ENCODE measurements at places on chromosomes 5 and 9. TPM values are rescaled to one million over a fixed set of nuclear protein-coding genes. Genes with fewer than 3 reads are reported as not detected.

DNA sequence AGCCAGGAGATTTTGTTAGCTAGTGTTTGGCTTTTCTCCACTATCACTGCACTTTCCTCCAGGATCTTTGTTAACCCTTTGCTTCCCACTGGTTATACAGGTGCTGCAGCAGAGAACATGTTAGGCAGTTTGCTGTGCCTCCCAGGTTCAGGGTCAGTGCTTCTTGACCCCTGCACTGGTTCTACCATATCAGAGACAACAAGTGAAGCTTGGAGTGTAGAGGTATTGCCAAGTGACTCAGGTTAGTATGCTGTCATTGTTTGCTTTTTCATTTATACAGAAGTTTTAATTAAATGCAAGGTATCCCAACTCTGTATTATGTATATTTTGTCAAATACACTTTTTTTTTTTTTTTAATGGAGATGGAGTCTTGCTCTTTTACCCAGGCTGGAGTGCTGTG, 68.4 kb downstream of the GAPVD1 start:
- no peak for DNase-seq

DNA sequence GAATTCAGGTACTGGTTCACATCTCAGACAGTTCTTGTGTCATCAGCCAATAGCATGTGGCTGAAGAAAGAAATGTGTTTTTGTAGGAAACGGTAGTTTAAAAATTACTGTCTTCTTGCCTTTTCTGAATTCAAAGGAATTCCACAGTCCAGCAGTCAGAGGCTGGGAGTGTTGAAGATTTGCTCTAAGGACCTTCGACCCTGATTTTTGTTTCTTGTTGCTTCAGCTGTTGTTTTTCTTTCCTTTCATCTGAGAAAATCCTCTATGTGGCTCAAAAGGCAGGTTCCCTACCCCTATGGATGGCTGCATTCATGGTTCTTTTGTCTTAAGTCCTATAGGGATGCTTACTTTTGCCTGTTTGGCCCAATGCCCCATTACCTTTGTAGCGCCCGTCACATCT, 304.9 kb downstream of the TMEM167A start:
- DNase-seq, result no peak

DNA sequence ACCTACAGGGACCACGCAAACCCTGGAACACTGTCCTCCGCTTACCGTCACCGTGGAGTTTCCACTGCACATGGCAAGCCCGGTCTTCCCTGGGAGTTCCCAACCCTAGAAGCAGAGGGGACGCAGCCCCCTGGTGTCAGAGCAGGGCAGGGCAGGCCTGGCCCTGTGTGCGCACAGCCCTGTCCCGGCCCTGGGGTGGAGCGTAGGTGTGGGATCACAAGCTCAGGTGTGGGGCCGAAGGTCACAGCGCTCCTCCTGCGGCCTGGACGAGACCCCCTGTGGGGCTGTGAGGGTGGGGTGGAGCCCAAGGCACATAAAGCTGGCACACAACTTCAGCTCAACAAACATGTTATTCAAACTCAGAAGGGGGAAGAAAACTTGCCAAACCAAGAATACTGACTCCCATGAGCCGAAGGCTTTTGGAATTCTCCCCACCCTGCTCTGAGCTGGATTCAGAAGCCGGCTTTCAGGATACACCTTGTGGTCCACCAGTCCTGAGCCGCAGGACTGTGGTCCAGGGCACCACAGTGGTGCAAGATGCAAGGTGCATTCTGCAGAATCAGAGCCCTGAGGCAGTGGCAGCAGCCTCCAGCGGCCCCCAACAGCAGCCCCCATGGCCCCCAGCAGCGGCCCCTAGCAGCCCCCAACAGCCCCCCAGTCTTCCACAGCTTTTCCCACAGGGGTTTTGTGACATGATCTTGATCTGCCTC, 11.8 kb upstream of the EXOC3 start:
- DNase-seq, result peak; percentile 90

GRCh38 chr9:135778421-135778820, 76.4 kb downstream of the KCNT1 start:
- DNase-seq, result no peak

DNA sequence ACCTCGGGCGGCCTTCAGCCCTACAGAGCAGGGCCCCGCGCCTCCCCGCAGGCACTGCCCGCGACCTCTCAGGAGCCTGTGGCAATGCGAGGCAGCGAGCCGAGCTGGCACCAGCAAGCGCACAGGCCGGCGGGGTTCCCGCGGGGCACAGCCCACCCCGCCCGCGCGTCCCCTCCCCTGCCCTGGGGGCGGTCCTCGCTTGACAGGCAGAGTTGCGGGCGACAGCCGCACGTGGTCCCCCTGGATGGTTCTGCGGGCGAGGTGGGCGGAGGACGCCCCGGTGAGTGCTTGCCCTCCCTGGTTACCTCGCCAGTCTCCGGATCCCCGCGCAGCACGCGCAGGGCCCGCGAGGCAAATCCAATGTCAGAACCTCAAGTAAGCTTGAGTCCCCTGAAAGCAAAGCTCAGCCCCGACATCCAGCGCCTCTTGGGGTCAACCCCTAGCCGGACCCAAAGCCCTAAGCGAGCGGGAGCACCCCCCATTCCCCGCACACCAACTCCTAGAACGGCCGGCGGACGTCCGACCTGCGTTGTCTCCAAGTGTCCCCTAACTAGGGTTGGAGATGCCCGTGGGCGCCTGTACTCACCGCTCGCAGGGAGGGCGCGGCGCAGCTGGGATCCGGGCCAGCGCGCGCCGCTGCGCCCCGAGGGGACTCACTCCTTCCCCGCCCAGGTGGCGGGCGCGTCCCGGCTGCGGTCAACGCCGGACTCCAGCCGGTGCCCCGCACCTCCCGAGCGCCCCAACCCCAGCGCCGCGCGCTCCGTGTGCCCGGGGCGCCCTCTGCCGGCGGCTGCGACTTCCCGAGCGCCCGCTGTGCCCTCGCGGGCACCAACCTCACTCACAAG, at the start of gene DRD1:
Gene DRD1 (minus strand): TSS at position 123 of the 845 bp plus-strand sequence. CDS start 1,083 bp downstream, outside the sequence.
- peak; percentile 79 for DNase-seq

- DNase-seq, result no peak
These were observed 29.1 kb downstream of the JADE2 start for GRCh38 chr5:134554319-134555222.

GRCh38 chr5:2011481-2012411, 129.0 kb upstream of the IRX4 start:
- no peak for DNase-seq

DNA sequence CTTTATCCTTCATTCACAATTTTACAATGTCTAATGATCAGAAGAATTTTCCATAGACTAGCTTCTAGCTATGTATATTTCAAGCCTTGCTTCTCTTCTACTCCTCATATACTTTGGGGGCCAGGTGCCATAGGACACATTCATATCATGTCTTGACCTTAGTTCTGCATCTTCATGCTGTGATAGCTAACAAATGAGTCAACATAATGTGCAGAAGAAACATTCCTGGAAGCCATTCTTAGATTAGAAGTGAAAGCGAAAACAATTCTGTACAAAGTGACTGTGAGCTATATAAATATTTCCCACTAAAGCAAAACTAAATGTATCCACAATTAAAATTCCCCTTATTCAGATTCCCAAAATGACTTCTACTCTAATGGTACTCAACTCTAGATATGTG, 320.2 kb upstream of the NREP start:
- DNase-seq, result no peak

GRCh38 chr9:98047002-98047401, 9.5 kb upstream of the NANS start:
- no peak for DNase-seq

DNA sequence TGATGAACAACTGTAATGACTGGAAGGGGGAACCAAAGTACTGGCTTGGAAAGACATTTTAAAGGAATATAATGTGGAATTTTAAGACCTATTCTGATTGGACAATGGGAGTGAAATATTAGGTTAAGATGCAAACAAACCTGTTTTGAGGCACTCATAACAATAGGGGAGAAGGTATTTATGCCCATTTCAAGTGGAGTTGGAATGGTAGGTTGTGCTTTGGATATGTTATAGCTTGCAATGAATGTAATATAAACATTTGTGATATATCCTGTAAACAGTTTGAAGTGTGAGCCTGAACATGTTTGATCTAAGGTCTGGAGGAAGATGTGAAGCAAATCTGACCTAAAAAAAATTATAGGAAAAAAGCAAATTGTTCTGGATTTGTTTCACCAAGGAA, 129.6 kb upstream of the GRHPR start:
- DNase-seq, result no peak

- DNase-seq, result no peak
These were observed 333.3 kb downstream of the MAT2B start for GRCh38 chr5:163838738-163839137.

Gene PPP2R2B
- total RNA-seq, result 13.2 TPM

DNA sequence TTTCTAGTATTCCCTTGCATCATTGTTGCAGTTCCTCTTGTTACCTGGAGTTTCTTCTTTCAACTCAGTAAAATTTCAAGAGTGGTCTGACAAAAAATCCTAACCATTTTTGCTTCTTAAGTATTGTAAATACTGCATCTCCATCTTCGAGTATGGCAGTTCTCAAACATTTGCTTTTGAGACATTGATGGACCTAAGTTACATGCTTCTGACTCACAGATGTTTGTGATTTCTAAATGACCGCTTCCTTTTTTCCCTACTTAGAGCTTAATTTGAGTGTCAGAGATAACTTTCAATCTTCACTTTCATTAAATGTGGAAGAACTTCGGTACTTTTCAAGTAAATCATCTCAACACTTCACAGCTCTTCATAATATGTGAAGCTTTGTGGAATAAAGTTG, 4.2 kb downstream of the UHRF2 start:
- DNase-seq, result no peak

DNA sequence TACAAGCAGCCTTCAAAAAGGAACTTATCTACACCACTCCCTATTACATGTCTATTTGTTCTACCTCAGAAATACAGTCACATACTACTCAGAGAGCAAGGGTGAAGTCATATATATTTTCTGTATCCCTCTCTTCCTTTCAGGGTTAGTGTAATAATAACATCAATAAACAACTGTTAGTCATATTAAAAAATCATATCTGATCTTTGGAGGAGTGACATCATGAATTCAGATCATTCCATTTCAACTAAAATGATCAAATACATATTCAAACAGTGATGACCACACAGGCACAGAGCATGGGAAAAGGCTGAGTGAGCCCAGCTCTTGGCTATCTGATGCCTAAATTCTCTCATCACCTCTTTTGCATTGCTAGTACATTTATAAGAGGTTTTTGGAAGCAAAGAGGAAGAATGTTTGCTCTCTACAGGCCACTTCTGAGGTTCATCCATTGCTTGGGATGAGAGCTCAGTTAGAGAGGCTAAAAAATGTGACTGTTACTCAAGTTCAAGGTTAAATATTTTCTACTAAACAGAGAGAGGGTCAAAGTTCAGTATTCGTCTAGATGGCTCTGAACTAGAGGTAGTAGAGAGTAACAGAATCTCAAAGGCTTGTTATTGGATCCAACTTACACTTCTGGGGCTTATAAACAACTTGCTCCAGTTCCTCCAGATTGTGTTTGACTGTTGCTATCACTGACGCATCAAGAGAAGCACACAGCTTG, 39.0 kb downstream of the RIGI start:
- no peak for DNase-seq

DNA sequence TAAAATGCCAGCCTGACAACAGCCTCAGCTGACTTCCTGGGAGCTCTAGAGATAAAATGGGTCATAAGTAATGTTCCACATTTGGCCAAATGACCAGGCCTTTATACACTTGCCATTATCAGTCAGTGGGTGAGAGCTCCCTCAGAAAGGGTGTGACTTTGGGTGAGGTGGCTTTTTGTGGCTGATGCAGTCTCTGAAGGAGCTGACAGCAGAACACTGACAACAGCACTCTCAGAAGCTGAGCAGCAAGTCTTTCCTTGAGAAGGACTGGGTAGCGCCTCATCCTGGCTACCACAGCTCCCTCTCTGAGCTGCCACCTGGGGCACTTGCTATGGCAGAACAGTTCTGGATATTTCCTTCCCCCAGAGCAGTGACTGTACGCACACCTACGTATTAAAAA, 22.0 kb upstream of the GNAQ start:
- no peak for DNase-seq

DNA sequence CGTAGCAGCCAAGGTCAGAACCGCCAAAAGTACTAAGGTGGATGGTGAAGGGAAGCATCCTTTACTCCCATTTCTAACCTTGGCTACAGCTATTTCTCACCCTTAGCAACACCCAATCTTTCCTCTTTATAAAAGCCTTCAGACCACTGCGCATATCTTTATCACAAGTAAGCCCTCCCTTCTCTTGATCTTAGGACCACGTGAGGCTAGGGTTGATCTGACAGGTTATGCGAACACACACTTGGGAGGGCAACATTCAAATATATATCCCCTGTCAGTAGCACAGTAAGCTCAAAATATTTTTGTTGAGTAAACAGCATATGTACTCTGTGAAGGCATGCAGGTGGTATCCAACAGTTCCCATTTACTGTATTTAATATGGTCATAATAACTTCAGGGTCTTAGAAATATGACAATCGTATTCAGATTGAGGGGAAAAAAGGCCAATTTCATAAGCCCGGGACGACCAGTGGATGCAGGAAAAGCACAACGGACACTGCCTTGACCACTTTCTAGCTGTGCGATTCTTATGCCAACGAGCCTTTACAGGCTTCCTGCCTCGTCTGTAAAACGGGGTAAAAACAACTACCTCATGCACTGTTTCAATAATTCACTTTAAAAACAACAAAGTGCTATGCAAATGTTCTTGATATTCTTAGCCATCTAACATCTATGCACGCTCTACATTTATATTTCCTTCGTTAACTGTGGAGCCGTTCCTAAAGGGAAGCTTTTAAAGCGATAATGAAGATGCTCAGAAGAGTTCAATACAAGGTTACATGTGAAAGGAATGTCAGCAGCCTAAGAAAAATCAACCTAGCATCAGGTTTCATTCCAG, 1.3 kb downstream of the ARSB start:
- no peak for DNase-seq

Gene STKLD1
- 1.6 TPM for total RNA-seq

GRCh38 chr9:136840877-136841645, 1.2 kb upstream of the AJM1 start:
- DNase-seq, result no peak

Gene FAM200C
- total RNA-seq, result 5.4 TPM

- DNase-seq, result no peak
These were observed 285.5 kb upstream of the MAP3K1 start for GRCh38 chr5:56529666-56530430.

All from WTC11 (cell line).